Activated CD4-positive, alpha-beta T cell treated with anti-CD3 and anti-CD28 coated beads, Interleukin-2, Interleukin-6, amounts not matched to agents 100 ng/mL and 50 ng/mL, durations not matched to agents 16 hours and 8 hours (primary cell): ENCODE measurements at places on chromosomes 4 and X.

GRCh38 chrX:133493366-133493765 is 78.1 kb upstream of the GPC4 start:
- no peak for DNase-seq

- DNase-seq: no peak
Observed at GRCh38 chr4:94534401-94535312, 82.9 kb downstream of the PDLIM5 start.

DNA sequence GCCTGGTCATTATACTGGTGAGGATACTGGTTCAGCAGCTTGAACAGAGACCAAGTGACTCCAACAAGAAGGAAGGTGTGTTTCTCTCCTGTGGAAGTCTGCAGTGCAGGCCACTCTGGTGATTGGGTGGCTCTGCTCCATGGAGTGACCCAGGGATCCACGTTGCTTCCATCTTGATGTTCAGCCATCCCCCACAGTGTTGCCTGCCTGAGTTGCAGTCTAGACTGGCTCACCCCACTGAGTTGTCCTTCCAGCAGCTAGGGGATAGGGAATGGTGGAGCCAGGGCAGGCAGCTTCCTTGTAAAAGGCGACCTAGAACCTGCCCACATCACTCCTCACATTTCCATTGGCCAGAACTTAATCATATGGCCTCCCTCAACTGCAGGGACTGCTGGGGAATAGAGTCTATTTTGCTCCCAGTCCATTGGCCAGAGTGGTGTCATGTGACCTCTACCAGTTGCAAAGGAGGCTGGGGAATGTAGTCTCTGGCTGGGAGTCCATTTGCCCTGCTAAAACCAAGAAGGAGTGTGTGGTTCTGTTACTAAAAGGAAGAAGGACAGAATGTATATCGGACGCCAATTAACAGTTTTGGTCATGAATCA is 8.0 kb downstream of the MAN2B2 start:
- peak; percentile 14 for DNase-seq

DNA sequence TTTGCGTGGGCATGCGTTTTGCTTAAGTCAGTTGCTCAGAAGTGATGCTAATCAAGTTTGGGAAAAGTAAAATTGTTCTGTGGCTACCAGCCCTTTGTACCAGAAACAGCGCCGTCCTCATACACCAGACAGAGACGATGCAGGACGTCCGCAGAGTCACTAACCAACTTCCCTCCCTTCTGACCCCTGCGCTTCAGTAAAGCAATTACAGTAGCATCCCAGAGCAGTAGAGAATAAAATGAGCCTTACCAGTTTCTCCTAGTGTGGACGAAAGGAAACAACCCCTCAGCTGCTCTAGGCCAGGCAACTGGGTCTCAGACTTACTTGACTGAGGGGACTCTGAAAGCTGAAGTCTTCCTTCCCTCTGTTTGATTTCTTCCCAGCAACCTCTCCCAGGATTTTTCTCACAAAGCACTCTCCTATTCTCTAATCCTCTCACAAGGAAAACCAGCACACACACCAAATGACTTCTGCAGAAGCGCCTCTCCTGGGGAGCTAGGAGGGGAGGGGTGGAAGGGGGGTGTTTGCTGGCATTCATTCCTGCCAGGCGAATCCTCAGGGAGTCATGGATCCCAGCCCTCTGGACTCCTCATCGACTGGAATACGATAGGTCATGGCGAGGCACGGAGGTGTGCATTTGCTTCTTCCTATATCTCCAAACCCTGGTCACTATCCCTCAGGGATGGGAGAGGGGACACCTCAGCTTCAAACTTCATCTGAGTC is 56.0 kb upstream of the MID1 start:
- DNase-seq: no peak

GRCh38 chr4:14262221-14262620 is 634.7 kb upstream of the BOD1L1 start:
- DNase-seq: no peak

GRCh38 chr4:114312338-114312737 is 286.3 kb upstream of the UGT8 start:
- no peak for DNase-seq

GRCh38 chrX:147072747-147073146 is 258.2 kb upstream of the CXorf51A start:
- no peak for DNase-seq

DNA sequence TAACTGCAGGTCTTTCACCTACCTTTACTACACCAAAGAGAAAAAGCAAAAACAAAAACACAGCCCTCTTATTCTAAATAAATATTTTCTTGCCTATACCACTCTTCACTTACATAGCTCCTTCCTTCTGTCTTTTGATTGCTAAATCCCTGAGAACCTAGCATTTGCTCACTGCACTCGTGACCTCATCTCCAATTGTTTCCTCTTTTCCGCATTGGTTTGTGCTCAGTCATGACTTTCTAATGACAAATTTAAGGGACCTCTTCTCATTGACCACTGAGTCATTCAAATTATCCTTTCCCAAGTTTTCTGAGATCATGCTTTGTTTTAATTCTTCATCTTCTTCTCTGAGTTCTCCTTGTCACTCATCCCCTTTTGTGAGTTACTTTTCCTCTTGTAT is 1697.1 kb downstream of the STIM2 start:
- no peak for DNase-seq

- DNase-seq: peak; percentile 5
Observed at GRCh38 chr4:76950956-76951671, 1.6 kb downstream of the SEPTIN11 start.

DNA sequence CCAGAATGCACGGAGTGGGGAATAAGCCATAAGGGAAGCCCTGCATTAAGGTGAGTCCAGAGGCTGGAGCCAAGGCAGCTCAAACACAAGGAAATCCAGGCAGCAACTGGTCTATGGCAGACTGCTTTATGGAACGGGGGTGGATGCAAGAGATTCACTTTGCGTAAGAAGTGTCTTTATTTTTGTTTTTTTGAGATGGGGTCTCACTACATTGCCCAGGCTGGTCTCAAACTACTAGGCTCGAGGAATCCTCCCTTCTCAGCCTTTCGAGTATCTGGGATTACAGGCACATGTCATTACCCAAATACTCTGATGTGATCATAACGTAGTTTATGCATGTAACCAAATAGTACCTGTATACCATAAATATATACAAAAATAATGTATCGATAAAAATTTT is 199.5 kb downstream of the MAML3 start:
- no peak for DNase-seq

DNA sequence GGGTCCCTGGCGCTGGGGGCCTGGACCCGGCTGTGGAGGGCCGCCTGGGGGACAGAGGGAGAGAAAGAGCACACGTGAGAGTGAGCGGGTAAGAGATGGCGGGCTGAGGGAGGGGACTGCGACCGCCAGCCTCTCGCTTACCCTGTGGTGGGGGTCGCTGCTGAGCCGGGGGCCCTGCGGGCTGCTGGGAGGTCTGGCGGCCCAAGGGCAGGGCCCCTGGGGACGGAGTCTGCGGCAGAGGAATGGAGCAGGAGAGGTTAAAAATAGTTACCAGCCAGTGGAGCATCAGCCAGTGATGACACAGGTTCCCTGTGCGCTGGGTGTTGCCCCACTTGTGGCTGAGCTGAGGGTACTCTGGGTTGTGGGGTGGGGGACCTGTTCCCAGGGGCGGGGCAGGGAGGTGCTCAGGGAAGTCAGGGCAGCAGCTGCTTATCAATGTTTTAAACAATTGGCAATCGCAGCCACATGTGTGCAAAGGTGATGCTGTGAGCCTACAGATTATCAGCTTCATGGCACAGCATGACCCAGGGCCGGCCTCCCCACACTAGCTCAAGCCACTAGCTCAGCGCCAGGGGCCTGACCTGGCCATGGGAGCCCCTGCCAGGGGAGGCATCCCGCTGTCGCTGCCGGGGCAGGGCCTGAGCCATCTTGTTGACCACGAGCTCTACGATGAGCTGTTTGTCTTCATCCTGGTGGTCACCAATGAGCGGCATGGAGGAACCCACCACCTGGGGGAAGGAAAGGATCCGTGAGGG is 7.5 kb upstream of the TIMP1 start:
- DNase-seq: no peak

GRCh38 chrX:100600758-100601157 is 16.0 kb downstream of the TNMD start:
- peak; percentile 2 for DNase-seq

- no peak for DNase-seq
Observed at GRCh38 chrX:2495595-2495994, 5.2 kb downstream of the DHRSX start.

DNA sequence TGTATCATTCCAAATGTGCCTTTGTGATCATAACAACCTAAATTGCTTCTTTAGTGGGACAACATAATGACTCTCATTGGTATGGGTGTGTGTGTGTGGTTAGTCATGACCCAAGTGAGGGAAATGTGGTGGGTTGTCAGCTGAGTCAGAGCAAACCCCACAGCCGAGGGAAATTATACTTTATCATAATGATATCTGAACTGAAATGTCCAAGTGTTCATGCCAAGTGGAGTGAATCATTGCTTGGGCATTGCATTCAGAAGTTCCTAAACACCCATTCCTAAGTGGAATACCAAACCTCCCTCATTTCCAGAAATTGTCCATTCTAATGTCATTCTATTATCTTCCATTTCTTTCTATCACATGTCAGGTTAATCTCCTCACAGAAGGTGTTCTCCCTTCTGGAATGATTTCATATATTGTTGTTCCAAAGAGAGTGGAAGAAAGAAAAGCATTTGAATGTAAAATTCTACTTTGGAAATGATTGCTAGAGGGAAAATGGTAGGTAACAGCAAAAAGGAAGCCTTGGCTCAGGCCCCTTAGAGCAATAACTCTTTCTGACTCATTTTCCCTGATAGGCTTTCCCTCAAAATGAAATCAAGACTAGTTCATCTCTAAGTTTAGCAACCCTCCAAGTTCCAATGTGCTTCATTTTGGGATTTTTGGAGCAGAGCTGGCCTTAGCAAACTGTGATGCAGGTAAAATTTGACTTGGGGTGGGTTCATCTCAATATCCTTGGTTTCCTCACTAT is 230.7 kb upstream of the KCNIP4 start:
- DNase-seq: no peak

- no peak for DNase-seq
Observed at GRCh38 chrX:151398346-151398745, 1.3 kb downstream of the VMA21 start.

DNA sequence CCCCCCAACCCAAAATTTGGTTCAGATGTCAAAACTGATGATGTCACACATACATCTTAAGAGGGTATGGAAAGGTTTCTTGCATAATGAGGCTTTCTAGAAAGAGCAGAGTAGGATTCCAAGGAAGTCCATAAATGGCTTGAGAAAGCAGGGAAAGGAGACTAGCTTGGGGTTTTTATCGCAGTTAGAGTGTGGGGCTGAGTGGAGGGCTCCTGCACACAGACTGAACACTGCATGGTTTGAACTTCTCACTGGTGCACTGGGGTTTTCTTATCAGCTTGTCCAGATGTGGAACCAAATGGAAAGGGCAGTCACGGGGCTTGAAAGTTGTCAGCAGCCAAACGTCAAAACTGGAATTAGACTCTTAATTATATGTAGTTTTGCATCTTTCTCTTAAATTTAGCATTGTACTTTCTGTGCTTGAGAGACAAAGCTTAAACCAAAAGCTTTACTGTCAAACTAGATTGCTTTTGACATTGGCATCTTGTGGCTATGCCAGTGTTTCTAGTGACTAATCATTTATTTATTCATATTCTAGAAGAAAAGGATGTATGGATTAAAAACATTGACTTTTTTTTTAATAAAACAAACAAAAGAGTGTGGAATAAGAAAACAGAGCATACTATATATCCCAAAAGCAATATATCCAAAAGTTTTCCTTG is 78.3 kb upstream of the STIM2 start:
- no peak for DNase-seq

DNA sequence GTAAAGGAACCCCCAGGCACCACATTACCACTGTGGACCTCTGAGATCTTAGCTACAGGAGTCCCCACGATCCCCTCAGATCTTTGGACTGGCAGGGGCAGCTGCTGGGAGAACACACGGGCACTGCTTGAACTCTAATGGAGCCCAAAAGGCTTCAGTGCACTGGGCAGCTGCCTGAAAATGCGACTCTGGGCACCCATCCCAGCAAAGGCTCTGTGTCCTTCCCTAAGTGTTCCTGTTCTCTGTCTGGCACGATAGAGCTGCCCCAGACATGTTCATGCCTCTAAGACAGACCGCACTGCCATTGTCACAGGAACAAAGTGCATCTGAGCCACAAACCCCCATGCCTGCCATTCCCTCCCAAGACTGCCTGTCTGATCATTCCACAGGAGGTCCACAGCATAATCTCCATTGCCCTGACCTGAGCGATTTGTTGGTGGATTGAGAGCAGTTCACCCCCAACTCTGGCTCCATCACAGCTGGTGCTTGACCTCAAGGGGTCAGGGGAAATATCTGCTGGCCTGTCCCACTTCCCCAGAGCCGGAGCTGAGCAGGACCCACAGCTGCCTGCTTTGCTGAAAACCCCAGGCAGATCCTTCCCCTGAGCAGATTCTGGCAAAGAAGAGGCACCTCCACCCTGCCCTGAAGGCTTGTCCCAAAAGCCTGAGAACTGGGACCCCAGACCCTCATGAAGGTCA is 436.0 kb upstream of the INTU start:
- DNase-seq: no peak

GRCh38 chr4:182448281-182449151 is 205.3 kb downstream of the TENM3 start:
- DNase-seq: peak; percentile 46

DNA sequence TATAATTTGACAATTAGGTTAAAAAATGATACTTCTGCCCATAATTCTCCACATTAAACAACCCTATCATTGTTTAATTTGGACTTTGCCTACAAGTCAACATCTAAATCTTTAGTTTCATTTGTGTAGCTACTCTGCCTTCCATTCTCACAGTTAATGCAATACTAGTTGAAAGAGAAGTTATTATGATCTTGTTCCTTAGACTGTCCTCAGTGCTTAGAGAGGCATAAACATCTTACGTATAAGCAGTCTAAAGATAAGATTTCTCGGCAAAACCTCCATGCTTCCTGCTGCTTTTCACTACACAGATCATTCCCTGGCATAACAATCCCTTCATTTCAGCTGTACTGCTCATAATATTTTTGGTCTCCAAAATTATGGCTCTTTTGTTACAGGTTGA is 105.1 kb upstream of the CAMK2D start:
- DNase-seq: no peak

DNA sequence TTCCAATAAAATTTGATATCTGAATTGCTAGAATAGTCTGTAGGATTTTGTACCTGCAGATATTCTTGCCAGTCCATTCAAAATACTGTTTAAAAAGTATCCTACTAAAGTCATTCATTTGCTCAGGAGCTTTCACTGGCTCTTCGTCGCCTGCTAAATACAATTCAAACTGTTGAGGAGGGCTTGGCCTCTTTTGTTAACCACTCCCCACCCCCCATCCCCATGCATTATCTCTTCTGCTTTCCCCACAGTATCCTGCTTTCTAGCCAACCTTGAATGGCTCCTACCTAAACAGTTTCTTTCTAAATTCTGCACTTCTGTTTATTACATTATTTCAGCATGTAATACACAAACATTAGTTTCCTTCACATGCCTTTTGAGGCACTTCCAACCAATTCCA is 230.8 kb downstream of the CPE start:
- no peak for DNase-seq

DNA sequence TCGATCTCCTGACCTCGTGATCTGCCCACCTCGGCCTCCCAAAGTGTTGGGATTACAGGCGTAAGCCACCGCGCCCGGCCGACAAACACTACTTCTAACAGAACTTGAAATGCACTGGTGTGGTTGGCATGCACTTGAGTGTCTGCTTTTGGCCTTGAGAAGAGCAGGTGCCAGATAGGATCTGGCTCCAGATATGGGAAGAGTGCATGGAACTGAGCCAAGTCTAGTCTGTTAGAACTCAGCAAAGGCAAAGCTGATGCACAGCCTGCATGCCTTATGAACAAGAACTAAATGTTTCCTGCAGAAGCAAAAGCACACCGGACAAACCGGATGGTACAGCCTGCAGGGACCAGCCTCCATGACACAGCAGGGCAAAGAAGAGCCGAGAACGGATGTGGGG is 35.1 kb upstream of the TBL1X start:
- no peak for DNase-seq
